Right forelimb (tissue), 1 donor: ENCODE measurements at places on chromosomes 1 and 21.
A peak's percentile ranks its signal among the peaks of the same experiment; 100 is the strongest.

- no peak for DNase-seq
Measured at GRCh38 chr21:34126269-34126668, 52.9 kb downstream of the MRPS6 start.

DNA sequence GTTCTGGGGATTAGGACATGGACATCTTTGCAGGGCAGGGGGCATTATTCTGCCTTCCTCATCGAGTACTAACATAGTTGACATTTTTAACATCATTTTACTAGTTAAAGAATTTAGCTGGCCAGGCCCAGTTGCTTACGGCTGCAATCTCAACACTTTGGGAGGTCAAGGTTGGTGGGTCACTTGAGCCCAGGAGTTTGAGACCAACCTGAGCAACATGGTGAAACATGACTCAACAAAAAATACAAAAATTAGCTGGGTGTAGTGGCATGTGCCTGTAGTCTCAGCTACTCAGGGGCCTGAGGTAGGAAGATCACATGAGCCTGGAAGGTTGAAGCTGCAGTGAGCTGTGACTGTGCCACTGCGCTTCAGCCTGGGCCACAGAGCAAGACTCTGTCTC is 29.8 kb upstream of the THEM4 start:
- no peak for DNase-seq

GRCh38 chr1:153220606-153221303 is 3.4 kb downstream of the PRR9 start:
- no peak for DNase-seq

GRCh38 chr1:50328552-50328951 is 94.7 kb downstream of the DMRTA2 start:
- DNase-seq = no peak

- DNase-seq = no peak
Measured at GRCh38 chr1:235858766-235859165, 7.9 kb downstream of the LYST start.

DNA sequence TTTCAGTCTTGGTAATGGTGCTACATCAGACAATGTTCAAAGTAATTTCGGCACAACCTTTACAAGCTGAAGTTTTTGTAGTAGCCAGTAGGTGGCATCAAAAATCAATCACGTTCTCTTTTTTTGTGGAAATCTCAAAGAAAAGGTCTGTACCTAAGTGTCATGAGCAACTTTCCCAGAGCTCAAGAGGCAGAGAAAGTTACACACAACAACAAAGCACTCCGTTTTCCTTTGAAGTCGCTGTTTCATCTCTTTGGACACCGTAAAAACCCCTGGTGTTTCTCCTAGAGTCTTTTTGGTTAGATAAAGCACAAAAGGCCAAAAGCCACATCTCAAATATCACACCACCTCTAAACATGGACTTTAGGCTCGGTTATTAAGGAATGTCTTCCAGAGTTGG is 131.6 kb downstream of the LHX8 start:
- no peak for DNase-seq

DNA sequence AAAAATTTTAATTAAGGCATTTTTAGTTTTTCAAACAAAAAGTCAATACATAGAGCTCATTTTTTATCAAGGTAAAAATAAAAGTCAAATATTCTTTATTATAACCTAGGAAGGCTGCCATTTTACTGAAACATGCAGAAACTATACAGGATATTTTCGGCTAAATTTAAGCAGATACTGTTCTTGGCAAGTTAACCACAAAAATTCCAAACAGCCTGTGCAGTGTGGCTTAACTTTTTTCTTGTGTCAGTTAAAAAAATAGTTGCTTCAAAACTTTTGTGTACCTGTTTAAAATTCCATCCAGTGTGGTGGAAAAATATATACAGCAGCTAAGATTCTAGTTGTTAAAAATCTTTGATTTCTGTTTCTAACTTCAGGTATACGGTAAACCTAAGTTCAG is 135.0 kb downstream of the ATP5PO start:
- DNase-seq = no peak

DNA sequence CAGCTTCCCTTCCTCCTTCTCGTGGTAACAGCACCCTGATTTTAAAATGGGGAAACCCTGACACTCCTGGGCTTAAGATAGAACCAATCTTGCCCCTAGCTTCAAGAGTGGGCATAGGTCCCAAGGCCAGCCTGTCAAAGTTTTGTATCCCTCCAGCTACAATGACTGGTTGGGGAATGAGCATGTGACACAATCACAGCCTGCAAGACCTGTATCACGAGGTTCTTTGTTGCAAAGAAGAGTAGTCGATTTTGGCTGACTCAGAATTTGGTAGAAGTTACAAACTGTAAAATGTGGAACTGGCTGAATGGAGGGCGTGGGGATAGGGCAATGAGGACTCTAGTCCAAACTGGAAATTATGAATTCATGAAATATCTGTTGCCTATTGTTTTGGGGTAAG is 18.7 kb downstream of the CTSK start:
- DNase-seq = no peak

DNA sequence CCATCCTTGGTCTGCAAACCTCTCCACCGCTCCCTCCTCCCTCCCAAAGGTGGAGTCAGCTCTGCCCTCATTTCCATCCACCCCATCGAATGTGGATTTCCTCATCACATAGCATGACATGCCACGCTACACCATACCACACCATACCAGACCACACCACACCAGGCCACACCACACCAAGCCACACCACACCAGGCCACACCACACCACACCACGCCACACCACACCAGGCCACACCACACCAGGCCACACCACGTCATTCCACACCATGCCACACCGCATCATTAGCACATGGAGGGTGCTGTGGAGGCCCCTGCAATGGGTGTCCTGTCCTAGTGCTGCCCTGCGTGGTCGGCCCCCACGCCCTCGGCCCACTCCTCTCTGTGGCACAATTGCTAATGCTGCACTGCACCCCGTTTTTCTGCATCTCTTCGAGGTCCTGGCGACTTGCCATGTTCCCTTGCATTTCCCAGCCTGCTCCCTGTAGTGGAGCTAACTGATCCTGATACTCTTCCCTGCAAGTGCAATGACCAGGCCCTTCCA is 11.3 kb downstream of the DFFB start:
- no peak for DNase-seq

DNA sequence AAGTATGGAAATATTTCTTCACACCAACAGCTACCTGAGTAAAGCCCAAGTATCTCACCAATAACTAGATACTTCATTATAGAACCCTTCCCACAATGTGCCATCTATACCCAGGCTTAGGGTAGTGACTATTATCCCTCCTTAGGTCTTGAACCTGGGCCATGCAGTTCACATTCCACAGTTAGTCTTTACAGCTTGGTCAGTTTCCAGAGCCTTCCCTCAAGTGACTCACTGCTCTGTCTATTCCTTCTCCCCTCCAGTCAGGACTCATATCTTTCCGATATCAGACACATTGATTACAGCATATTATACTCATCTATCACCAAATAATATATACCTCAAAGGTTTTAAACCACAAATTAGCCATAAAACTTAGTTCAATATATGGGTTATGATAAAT is 23.6 kb downstream of the VAMP4 start:
- no peak for DNase-seq

GRCh38 chr1:2859881-2860430 is 58.5 kb upstream of the TTC34 start:
- DNase-seq = no peak

- no peak for DNase-seq
Measured at GRCh38 chr1:177959811-177960515, 9.9 kb downstream of the SEC16B start.

GRCh38 chr1:163813251-163813650 is 491.5 kb downstream of the NUF2 start:
- DNase-seq = no peak

- no peak for DNase-seq
Measured at GRCh38 chr1:212256369-212256768, 28.8 kb upstream of the PPP2R5A start.

DNA sequence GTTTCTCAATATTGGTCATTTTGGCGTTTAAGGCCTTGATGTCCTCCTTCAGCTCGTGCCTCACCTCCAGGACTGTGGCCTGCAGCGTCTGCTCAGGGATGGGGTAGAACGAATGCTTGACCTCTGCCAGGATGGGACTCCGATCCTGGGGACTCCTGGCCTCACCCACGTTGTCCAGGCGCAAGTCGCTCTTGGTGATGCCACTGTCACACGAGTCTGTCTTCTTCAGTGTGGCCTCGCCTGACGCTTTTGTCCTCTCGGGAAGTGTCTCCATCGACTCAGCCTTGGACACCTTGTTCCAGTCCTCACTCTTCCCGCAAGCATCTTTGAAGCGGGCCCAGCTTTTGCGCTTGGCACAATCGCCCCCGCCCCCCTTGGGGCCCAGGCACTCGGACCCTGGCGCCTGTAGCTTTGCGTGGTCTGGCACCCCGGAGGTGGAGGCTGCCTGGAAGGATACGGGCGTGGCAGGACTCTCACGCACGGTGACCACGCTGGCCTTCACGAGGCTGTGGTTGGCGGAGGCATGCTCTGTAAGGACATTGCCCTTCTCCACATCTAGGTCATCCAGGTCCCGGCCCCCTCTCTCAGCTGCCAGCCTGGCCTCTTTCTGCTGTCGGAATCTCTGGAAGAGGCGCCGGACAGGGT is 354.8 kb downstream of the HHAT start:
- DNase-seq = no peak

DNA sequence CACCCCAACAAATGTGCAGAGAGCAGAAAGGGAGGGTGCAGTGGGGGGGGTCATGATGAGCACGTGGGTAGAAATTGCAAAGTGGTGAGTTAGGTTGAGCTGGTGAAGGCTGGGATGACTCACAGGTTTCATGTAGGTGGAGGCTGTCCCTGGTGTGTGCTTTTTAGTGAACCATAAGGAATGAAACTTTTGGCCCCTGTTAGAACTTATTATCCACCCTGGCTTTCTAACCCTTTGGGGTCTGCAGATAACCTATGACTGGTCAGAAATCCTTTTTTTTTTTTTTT is 46.9 kb downstream of the DOP1B start:
- DNase-seq = no peak

- no peak for DNase-seq
Measured at GRCh38 chr1:67611846-67612245, 73.2 kb upstream of the GADD45A start.

GRCh38 chr1:198794498-198794897 is 155.7 kb downstream of the PTPRC start:
- no peak for DNase-seq

DNA sequence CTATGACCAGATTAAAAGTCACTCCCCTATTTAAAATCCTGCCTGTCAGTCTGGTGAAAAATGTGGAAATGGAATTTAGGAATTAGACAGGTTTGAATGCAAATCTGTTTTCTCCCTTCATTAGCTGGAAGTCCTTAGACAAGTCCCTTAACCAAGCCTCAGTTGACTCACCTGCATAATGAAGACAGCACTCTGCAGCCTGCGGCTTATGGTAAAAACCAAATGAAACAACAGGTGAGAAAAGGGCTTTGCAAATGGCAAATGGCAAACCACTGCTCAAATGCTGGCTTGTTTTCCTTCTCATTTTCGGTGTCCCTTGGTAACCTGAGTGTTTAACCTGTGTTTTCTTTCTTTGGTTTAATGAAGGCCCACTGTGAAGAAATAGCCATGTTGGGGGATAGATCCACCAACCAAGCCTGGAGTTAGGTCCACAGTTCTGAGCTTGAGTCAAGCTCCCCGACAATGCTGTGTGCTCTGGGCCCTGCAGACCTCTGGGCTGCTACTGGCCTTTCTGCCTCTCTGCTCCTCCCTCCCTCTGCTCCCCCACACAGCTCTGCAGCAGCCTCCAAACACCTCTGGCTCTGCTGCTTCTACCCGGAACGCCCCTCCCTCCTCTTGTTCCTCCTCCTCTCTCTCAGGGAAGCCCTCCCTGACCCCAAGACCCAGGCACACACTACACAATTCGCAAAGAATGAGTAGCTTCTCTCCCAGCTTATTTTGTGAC is 641.8 kb downstream of the MATN1 start:
- DNase-seq = no peak

DNA sequence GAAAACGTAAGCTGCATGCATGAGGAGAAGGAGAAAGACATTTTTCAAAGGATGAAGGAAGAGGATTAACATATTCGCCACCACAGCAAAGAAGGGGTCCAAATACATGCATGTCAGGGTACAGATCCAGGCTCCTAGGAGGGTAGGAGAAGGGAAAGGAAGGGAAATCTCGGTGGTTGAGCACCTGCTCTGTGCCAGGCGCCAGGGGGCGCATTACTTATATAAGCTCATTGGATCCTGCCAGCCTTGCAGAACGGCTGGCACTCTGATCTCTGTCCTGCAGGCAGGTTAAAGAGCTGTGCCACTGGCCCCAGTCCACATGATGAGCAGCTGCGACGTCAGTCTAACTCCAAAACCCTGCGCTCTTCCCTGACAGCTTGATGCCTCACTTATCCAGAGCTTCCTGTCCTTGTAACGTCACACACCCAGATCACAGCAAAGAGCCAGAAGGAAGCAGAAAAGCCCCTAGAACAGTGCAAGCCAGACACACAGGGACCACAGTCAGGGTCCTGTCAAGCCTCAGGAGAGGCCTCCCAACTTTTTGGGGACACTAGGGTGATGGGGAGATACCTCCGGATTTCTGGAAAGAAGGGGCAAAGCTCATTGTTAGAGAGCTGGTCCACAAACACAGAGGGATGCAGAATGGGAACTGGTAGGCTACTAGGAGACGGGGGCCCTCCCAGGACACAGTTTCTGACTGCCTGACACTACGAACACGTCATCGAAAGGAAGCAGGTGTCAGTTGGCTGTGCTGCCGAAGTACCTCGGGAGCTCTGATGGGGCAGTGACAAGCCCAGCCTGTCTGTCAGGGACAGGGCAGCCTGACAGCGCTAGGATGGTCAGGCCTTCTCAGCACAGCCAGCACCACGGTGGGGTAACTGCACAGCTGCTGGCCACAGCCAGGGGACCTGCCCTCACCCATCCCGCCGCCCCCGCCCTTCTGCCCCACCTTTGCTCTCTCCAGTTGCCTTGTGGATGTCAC is 99.1 kb downstream of the BEND5 start:
- DNase-seq = peak; percentile 73

DNA sequence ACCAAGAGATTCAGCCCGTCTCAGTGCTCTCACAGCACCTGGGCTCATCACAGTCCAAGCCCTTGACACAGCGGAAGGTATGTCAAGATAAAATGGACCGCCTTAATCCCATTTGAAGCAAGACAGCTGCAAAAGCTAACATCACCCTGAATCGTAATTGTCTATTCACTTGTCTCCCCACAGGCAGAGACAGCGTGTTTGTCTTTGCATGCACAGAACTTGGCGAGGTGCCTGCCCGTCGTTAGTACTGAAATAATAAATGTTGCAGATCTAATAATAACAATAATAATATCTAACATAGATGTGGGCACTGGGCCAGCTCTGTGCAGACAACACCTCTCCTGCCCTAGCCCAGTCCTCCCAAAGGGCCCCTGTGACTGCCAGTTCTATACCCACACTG is 271.7 kb downstream of the NPHP4 start:
- DNase-seq = peak; percentile 36

DNA sequence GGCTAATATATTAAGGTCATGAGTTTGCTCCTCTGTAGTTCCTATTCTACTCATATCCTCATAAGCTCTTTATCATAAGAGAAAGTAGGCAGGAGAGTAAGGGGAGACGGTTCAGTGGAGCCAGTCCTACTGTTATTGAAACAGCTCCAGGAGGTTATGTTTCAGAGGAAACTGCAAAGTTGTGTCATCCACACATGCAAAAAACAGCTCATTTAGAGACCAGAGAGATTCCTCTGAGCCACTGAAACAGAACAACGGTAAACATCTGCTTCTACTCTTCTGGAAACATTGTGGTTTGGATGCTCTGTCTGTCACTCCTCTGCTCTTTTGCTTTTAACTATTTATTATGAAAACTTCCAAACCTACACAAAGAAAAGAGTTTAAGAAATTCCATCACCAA is 66.3 kb upstream of the PPP2R5A start:
- no peak for DNase-seq

GRCh38 chr1:97685360-97685759 is 235.5 kb downstream of the DPYD start:
- DNase-seq = no peak

- DNase-seq = no peak
Measured at GRCh38 chr1:184866991-184867788, 107.1 kb downstream of the NIBAN1 start.
